AML-193 (cell line): ENCODE measurements at places on chromosomes 12 and 14.

GRCh38 chr12:8612629-8613028 is at the start of gene AICDA:
TSS of gene AICDA (minus strand) at chr12:8612859. CDS start at chr12:8612767, 92 bp downstream.
- no peak for DNase-seq

GRCh38 chr14:34275078-34275477 is 187.0 kb downstream of the SPTSSA start:
- no peak for DNase-seq

DNA sequence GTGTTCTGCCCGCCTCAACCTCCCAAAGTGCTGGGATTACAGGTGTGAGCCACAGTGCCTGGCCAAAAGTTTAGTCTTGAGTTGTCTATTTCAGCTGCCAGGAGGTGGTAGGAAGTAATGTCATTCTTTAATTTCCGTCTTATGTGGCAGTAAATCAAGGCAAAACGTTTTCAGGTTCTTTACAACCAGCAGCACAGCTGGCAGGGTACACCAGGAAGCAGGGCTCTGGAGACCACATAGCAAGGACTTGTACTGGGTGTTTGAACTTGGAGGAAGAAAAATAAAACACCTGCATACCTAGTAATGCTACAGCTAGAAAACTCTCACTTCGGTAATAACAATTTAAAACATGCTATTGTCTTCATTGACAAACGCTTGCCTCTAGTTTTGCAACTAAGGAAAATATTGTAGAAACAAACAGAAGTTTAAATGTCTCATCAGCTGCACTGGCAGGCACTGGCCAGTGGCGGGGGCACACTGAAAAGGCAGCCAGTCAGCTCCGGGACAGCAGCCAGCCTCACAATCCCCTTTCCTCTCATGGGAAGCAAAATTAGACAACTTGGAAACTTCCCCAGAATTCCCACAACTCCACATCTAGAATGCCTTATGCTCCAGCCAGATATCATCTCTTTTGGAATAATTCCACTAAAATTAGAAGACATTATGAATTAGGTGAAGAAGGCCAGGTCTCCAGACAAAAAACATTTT is 72.2 kb downstream of the CLIP1 start:
- no peak for DNase-seq

- DNase-seq: no peak
These were observed 14.5 kb downstream of the SLC8B1 start for GRCh38 chr12:113320401-113320800.

DNA sequence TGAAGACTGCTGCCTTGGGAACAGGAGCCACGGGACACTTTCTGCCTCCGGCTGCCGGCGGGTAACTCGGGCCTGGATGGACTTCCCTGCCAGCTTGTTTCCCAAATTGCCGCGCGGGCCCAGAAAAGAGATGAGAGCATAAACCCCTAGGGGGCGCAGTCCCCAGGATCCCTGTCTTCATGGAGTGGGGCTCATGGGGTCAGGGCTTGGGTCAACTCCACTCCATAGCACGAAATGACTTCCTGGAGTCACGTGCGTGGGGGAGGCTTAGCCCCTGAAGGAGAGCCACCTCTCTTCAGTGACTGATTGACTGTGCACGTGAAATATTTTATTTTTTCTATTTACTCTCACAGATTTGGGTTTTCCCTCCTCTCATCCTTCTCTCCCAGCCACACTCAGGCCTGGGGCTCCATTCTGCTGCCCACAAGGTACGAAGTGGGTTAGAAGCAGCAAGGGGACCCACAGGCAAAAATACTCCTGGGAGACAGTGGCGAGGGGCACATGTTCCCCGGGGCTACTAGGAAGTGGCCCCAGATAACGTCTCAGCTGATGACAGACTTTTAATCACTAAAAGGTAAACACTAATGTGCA is 10.0 kb downstream of the PGF start:
- DNase-seq: peak; percentile 2

DNA sequence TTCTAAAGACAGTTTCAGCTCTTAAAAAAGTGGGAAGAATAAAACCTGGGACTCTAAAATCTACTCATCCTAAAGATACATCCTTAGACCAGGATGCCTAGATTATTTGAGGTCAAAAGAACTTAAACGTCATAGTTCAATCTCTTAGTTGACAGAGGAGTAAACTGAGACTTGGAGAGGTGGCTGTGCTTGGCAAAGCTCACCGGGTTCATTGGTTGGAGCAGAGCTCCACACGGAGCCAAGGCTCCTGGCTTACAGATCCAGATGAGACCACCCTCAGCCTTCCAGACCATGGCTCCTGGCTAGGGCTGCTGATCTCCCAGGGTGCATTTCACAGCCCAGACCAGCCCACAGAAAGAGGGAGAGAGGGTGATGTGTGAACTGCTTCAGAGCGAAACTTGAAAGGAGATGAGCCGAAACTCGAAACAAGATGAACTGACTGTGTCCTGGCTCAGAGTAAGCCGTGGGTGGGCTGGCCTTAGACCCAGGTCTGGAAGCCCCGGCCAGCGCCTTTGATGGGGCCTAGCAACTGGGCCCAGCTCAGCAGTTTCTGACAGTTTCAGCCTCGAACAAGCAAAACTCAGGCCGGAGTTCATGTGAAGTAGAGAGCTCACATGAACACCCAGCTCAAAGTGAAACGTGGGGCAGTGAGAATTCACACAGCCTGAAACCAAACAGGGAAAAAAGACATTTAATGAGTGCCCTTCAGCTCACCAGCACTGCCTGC is 1044.8 kb downstream of the BCL11B start:
- no peak for DNase-seq

DNA sequence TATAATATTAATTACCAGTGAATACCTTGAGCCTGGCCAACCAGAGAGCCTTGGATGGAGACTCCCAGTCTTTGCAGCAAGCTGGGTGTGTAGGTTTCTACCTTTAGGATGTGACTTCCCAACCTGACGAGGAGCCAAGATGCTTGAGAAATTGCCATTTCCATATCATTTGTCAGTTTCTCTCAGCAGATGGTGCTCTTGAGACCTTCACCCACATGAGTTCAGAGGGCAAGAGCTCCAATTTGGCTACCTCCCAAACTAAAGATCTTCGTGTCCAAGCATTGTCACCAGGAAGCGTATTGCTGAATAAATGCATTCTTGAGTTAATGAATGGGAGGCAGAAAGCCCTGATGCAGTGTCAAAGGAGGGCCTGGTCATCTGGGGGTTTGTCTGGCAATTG is 106.4 kb upstream of the TBX5 start:
- no peak for DNase-seq

- no peak for DNase-seq
These were observed 130.8 kb downstream of the LMNTD1 start for GRCh38 chr12:25422241-25422640.

- DNase-seq: peak; percentile 87
These were observed 874 bp downstream of the ISCU start for GRCh38 chr12:108563136-108563803.

DNA sequence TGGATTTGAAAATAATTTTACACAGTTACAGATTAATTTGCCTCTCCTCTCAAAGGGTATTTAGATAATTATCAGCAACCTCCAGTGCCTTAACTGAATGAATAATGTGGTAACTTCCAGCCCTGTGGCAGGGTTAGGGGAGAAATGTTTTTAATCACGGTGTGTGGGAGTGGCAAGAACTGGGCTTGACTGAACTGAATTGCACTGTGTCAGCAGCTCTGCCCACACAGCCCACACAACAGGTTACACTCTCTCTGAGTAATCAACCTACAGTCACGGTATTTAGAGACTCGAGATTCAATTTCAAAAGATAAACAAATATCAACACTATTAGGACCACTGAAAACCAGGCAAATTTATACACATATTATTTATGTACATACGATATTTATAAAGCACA is 198.5 kb downstream of the KCNC2 start:
- no peak for DNase-seq

DNA sequence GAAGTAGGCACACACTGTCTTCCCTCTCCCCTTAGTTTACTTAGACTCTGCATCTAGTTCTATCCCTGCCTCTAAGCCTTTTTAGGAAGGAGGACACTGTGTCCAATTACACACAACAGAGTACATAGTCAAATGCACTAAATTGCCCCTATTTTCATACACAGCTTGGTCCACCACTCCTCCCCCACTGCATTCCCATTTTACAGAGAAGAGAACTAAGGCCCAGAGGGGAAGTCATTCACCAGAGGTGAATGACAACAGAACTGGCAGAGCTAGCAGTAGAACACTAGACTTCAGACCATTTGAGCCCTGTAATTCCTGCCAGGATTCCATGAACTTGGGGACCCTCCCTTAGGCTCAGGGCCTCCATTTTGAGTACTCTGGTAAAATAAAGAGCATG is 1.1 kb upstream of the JPH4 start:
- DNase-seq: no peak

GRCh38 chr12:29145372-29146170 is 3.5 kb upstream of the FAR2 start:
- no peak for DNase-seq

GRCh38 chr12:54240971-54241588 is 38.8 kb downstream of the CBX5 start:
- DNase-seq: no peak

GRCh38 chr12:74985986-74986319 is 223.7 kb downstream of the KCNC2 start:
- no peak for DNase-seq

- no peak for DNase-seq
These were observed 22.1 kb upstream of the ITPK1 start for GRCh38 chr14:93137864-93138263.

GRCh38 chr14:37118673-37119366 is 53.6 kb downstream of the SLC25A21 start:
- DNase-seq: no peak

GRCh38 chr12:92216092-92216491 is 70.4 kb upstream of the BTG1 start:
- DNase-seq: no peak

- no peak for DNase-seq
These were observed 17.4 kb upstream of the IGF1 start for GRCh38 chr12:102497743-102498142.

DNA sequence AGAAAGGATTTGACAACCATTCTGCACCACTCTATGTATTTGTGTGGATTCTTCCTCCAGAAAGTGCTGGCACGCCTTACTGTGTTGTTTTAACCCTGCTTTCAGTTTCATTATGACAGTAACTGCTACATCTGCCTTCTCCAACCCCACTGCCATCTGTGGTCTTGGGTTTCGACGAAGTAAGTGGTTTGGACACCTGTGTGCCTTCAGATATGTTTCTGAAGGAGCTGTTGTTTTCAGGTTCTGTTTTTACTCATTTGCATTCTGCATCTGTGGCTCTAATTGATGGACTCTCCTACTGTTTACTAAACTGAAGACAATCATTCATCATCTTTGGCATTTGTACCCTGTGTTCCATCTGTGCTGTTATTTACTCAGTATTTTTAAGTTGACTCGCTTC is 4.1 kb downstream of the TSHR start:
- no peak for DNase-seq

GRCh38 chr14:77099425-77100167 is 1.5 kb downstream of the CIPC start:
- DNase-seq: peak; percentile 43
